ENCODE measurements at places on chromosomes 12 and 14.

GRCh38 chr12:13566292-13566691 lies 369.8 kb downstream of the EMP1 start:
- DNase-seq = no peak

GRCh38 chr14:23432946-23433345 lies 2.5 kb downstream of the MYH7 start:
- DNase-seq = no peak

DNA sequence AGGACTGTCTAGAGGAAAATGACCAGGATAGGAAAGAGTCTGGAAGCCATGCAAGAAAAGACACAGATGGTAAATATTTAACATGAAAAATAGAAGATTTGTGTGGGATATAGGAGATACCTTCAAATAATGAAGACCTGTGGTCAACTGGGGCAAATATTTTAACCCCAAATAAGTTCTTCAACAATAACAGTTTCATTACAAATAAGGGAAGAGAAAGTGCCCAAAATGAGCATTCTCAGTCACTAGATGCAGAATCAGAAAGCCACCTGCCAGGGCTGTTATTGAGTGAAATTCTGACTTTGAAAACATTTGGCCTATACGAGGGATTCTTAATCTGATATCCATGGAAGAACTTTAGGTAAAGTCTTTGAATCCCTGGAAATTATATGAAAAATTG lies 231.2 kb upstream of the PLEKHG7 start:
- peak; percentile 85 for DNase-seq

GRCh38 chr12:132403636-132404434 lies 74.4 kb upstream of the GALNT9 start:
- no peak for DNase-seq

DNA sequence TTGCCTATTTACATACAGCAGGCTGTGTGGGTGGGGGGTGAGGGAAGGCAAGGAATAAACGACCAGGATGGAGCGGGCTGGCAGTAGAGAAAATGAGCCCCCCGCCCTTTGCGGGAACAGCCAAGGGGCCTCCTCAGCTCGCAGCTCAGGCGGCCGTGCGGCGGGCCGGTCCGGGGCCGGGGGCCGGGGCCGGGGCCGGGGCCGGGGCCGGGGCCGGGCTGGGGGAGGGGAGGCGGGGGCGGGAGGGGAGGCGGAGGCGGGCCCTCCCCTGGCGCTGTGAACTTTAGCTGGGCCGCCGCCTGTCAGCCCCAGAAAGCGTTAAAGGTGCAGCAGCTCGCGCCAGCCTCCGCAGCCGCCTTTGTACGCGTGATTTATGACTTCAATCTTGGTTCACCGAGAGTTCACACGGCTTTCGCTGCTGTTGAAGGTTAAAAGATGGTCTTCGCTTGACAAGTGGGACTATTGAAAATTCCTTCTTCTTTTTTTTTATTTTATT lies 28.8 kb downstream of the HOXC4 start:
- peak; percentile 39 for DNase-seq

DNA sequence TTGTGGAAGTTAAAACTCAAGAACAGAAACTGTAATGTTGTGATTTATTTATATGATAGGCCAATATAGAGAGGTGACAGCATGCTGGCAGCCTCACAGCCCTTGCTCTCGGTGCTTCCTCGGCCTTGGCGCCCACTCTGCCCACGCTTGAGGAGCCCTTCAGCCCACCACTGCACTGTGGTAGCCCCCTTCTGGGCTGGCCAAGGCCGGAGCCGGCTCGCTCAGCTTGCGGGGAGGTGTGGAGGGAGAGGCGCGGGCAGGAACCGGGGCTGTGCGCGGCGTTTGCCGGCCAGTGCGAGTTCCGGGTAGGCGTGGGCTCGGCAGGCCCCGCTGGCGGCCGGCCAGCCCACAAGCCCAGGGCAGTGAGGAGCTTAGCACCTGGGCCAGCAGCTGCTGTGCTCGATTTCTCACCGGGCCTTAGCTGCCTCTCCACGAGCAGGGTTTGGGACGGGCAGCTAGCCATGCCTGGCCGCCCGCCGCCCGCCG lies 65.8 kb upstream of the SLC8A3 start:
- DNase-seq = no peak

DNA sequence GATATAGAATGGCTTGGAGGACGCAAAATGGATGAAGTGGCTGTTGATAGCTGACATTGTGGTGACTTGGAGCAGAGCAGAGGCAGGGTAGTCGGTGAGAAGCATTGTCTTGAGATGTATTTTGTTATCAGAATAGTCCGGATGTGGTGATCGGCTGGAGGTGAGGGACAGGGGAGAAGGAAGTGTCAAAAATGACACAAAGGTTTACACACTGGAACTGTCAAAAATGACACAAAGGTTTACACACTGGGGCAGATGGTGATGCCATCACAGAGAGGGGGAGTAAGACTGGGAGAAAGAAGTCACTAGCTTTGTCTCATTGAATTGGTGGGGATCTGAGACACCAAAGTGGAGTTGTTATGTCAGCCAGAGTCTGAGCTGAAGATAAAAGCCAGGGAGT lies 30.1 kb downstream of the CDKL1 start:
- DNase-seq = no peak

GRCh38 chr12:92261071-92261470 lies 115.4 kb upstream of the BTG1 start:
- DNase-seq = no peak

- DNase-seq = no peak
Measured at GRCh38 chr12:22051114-22051698, 5.2 kb downstream of the CMAS start.

DNA sequence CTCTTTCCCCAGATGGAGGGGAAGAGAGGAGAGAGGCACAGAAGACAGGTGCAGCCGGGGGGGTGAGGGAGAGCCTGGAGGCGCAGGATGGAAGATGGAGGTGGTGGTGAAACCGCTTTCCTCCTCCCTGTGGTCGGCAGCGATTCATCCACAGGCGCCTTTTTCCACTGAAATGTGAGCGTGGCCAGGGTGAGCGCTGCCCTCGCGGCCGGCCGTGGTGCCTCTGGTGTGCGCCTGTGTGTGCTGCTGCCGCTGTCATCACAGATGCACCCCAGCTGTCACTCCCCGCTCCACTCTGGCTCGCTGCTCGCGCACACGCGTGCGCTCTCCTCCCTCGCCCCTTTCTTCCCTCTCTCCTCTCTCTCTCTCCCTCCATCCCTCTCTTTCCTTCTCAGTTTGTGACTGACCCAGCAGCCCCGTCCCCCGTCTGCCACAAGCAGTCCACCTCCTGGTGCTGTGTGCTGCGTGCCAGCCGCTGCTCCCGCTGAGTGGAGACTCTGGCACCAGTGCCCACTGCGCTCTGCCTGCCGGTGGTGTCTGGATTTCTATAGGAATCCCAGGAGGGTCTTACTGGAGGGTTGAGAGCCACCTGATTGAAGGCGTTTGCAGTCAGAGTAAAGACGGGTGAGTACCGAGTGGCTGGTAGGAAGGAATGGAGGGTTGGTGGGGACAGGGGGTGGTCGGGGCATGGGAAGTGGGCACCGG lies at the start of gene LRTM2:
LRTM2 (plus strand) TSS at position 375 of the 705 bp plus-strand sequence. CDS start 7,584 bp downstream, outside the sequence.
- no peak for DNase-seq

DNA sequence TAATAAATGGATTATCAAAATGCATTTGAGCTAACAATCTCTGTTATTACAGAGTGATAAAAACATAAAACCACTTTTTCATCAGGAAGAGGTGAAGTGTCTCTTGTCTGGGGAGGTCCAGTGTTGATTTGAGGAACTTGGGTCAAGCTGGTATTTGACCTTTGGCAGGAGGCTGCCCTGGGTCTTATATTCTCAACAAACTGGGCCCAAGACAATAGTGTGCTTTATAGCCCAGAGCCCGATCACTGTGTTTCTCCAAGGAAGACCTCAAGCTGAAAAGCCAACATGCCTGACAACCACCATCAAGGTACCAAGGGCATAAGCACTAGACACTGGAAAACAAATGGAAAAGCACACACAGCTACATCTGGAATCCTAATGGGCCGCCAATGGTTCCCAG lies 137.0 kb downstream of the SLC25A21 start:
- no peak for DNase-seq

DNA sequence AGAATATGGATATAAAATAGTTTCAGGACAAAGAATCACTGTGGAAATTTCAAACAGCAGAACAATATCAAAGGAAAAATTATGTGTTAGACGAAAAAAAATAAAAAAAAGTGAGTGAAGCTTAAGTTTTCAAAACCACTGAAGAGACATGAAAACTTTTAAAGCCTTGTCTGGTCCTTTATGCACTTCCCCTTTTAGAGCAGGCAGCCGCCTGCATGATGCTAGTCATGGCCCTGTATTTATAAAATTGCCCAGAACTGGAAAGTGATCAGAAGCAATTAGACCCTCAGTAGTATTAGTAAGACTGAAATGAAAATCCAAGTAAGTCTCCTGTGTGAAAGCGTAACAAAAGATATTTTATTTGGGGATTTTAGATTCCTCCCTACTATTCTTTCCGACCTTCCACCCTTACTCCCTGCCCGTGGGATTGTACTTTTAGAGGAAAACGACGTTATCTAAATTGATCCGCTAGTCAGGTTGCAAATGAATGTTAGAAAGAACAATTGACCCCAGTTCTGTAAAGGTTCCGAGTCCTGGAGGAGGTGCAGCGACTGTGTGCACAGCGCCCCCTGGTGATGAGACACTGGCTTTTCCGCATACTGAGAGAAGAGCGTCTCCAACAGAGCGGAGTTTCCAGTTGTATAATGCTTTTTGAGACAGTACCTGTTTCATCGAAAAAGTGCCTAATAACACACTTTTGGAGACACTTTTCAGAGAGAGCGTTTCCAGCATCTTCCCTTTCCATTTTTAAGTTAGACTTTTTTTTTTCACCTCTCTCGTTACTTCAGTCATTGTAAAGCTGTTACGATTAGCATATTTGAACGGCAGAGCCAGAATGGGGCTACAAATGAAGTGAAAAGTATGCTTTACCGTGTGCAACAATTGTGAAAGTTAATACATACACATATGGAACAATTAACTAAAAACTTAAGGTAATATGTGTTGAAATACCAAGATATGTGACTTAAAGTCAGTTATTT lies 12.4 kb downstream of the MGST1 start:
- DNase-seq = peak; percentile 72

DNA sequence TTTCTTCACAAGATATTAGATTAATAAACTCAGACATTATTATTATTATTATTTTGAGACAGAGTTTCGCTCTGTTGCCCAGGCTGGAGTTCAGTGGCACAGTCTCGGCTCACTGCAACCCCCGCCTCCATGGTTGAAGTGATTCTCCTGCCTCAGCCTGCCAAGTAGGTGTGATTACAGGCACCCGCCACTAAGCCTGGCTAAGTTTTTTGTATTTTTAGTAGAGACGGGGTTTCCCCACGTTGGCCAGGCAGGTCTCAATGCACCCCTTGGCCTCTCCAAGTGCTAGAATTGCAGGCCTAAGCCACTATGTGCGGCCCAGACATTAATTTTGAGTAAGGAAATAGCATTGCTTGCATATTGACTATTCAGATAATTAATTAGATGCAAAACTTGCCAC lies 554.9 kb upstream of the LRFN5 start:
- no peak for DNase-seq

DNA sequence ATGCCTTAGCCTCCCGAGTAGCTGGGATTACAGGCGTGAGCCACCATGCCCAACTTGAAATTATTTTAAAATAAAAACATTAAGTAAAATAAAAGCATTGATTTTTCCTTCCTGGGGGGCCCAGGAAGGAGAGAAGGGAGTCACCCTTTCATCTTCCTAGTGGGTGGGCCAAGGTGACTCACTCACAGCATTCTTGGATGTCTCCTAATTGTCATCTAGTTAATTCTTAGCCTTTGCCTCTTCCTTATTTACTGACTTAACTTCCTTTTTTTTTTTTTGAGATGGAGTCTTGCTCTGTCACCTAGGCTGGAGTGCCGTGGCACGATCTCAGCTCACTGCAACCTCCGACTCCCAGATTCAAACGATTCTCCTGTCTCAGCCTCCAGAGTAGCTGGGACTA lies 29.2 kb downstream of the TMEM120B start:
- no peak for DNase-seq

GRCh38 chr14:85601246-85601645 lies 71.3 kb downstream of the FLRT2 start:
- DNase-seq = no peak

DNA sequence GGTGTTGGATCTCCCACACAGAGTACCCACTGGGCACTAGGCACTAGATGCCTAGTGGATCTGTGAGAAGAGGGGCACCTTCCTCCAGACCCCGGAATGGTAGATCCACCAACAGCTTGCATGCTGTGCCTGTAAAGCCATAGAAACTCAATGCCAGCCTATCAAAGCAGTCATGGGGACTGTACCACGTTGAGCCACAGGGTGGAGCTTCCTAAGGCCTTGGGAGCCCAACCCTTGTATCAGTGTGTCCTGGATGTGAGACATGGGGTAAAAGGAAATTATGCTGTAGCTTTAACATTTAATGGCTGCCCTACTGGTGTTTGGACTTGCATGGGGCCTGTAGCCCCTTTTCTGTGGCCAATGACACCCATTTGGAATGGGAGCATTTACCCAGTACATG lies 1024.9 kb downstream of the TMEM121 start:
- peak; percentile 32 for DNase-seq

DNA sequence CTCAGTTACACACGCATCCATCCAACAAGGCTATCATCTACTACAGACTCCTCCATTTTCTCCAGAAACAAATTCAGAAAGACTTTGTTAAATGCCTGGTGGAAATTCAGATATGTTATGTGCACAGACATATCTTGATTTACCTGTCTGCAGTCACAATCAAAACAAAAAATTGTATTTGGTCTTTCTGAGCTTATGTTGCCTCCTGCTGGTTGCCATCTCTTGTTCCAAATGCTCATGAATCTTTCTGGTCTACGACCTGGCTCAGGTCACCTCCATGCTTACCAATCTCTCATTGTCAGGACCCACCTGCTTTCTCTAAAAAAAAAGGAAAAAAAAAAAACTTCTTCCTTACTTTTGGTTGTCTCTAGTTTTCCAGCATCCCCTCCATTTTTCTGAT lies 169.2 kb upstream of the PLXNC1 start:
- peak; percentile 20 for DNase-seq

GRCh38 chr14:71050227-71050823 lies 143.1 kb downstream of the PCNX1 start:
- peak; percentile 21 for DNase-seq

DNA sequence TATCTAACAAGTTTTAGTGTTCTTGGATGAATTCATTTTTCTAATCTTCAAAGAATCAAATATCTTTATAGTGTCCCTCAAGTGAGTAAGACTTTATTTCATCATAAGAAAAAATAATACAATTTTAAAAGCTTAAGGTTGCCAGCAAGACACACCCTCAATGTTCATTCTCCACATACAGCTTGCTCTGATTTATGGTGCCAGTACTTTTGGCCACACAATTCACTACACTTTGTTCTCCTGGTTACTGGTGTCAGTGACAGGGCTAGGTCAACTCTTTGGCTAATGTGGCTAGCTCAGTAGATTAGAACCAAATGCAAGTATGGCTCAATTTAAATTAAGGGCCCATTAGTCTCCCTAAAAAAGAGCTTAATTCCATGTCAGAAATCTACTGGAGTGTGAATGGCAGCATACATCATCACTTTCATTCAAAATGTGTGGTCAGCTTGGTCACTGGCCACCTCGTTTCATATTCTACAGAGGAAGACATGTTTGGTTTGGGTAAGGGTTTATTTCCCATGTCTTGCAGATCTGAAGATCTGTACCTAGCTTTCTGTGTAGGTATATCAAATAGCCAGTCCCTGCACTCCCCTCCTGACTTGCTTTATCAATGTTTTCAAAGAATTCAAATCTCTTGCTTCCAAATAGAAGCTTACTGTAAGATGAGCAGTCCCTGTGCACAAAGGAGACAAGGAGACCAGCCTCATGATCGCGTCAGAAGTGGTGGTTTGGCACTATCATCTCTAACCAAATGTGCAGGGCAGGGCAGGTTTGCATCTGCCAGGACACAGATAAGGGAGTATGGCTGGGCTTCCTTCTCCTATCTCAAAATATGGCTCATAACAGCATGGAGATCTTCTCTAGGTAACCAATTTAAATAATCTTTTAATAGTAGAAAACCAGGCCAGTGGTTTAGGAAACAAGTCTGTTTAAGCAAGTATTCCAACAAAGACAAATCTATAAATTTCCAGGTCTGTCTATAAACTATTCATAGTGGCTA lies 31.3 kb downstream of the HECTD4 start:
- DNase-seq = no peak
